ENCODE measurements at places on chromosomes 6 and 20.

DNA sequence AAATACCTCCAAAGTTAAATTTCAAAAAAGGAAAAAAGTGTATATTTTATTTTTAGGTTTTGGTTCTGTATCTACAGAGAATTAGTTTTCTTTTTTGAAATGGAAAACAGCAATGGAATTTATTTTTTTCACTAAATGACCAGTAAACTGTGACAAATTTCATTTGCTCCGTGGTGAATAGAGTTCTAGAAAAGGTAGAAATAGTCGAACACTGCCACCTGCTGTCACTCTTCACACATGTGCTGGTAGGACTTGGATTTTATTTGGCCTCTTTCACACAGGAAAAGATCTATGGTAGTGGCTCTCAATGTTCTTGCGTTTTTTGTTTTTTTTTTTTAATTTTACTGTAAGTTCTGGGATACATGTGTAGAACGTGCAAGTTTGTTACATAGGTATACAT is 312.5 kb downstream of the EYA4 start:
- peak; percentile 72 for DNase-seq
- no peaks in the 10 kb centered on the region for H3K36me3 ChIP-seq
- H3K27me3 ChIP-seq: no peaks in the 10 kb centered on the region
- no peak overlapping the region for H3K4me3 ChIP-seq
- no peak overlapping the region for H3K27ac ChIP-seq

- DNase-seq: peak; percentile 87
- peak overlapping the region; percentile 91 for H3K4me3 ChIP-seq
- H3K27me3 ChIP-seq: no peaks in the 10 kb centered on the region
- peaks cover 50% of the 10 kb centered on the region for H3K4me1 ChIP-seq
Measured at GRCh38 chr6:27873021-27873940, 38.9 kb downstream of the OR2B2 start.

DNA sequence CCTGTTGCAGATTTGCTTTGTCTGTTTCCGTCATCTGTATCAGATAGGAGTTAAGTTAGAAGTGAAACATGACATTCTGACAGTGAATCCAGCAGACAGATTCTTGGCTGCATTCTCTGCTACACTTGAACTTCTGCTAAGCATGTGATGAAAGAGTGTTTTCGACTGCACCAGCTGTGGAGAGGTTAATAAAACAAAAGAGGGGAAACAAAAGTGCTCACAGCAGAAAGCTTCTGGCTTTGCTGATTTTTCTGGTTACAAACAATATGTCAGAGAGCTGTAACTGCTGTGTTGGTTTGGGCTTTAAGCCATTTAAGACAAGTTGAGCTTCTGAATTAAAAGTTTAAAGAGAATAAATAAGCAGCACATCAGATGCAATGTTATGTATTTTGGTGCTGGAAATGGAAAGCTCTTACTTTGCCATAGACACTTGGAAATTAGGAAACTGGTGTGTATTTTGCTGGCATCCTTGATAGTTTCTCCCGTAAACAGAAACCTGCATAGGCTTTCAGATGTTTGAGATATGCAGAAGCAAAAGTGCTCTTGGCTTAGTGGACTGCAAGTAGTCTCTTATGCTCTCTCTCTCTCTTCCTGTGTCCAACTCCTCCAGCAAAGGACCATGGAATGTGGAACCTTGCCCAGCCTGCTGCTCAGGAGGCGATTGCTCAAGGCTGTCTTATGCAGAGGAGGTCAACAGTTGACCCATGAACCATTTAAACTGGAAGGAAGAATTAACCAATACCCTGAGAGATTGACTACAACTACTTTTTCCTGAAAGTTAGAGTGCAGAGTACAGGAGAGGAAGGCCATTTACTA is 104.9 kb downstream of the RPS12 start:
- no peaks in the 10 kb centered on the region for H3K36me3 ChIP-seq
- DNase-seq: no peak
- no peak overlapping the region for H3K27ac ChIP-seq

- peak; percentile 13 for DNase-seq
- no peak overlapping the region for H3K4me3 ChIP-seq
- no peaks in the 10 kb centered on the region for H3K4me1 ChIP-seq
- H3K27me3 ChIP-seq: no peaks in the 10 kb centered on the region
Measured at GRCh38 chr20:16517946-16518783, 55.1 kb downstream of the KIF16B start.

- no peak for DNase-seq
- no peaks in the 10 kb centered on the region for H3K27me3 ChIP-seq
- H3K36me3 ChIP-seq: no peaks in the 10 kb centered on the region
- no peak overlapping the region for H3K27ac ChIP-seq
Measured at GRCh38 chr6:149208134-149208601, 109.3 kb upstream of the TAB2 start.

DNA sequence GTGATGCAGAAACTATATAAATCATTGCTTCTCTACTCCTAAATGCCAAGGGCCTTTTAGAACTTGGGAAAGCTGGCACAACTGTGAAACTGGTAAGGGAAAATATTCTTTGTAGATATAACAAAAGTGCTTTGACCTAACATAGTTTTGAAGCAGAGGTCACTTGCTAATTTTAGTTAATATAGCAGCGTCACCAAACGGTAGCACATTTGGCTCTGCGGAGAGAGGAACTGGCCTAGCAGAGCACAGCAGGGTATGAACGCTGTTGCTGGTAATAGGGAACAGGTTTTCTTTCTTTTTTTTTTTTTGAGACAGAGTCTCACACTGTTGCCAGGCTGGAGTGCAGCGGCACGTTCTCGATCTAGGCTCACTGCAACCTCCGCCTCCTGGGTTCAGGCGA is 67.4 kb downstream of the ECT2L start:
- no peaks in the 10 kb centered on the region for H3K4me1 ChIP-seq
- no peaks in the 10 kb centered on the region for H3K27me3 ChIP-seq
- H3K36me3 ChIP-seq: no peaks in the 10 kb centered on the region
- H3K4me3 ChIP-seq: no peak overlapping the region

- no peak for DNase-seq
- H3K4me3 ChIP-seq: no peak overlapping the region
- H3K4me1 ChIP-seq: no peaks in the 10 kb centered on the region
- H3K36me3 ChIP-seq: no peaks in the 10 kb centered on the region
- H3K27me3 ChIP-seq: no peaks in the 10 kb centered on the region
Measured at GRCh38 chr6:39956936-39957335, 22.7 kb upstream of the MOCS1 start.

DNA sequence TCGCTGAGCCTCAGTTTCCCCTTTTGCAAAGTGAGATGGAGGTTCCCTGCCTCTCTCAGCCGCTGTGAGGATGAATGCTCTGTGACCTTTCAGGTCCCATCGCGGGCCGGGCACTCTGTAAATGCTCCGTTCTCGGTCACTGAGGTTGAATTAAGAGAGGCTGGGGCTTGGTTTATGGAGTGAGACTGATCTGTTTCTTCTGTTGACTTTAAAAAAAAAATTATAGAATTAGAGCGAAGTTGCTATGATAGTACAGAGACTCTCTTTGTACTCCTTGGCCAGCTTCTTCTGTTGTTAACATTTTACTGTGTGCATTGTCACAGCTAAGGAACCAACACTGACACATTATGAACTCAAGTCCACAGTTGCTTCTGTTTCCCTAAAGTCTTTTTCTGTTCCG is 64.4 kb downstream of the ADNP start:
- no peaks in the 10 kb centered on the region for H3K4me1 ChIP-seq
- H3K27me3 ChIP-seq: no peaks in the 10 kb centered on the region
- no peak overlapping the region for H3K27ac ChIP-seq
- H3K36me3 ChIP-seq: peaks cover 8% of the 10 kb centered on the region
- DNase-seq: no peak

GRCh38 chr20:21618759-21619416 is 86.6 kb upstream of the PAX1 start:
- H3K36me3 ChIP-seq: no peaks in the 10 kb centered on the region
- H3K4me3 ChIP-seq: no peak overlapping the region
- no peak for DNase-seq

DNA sequence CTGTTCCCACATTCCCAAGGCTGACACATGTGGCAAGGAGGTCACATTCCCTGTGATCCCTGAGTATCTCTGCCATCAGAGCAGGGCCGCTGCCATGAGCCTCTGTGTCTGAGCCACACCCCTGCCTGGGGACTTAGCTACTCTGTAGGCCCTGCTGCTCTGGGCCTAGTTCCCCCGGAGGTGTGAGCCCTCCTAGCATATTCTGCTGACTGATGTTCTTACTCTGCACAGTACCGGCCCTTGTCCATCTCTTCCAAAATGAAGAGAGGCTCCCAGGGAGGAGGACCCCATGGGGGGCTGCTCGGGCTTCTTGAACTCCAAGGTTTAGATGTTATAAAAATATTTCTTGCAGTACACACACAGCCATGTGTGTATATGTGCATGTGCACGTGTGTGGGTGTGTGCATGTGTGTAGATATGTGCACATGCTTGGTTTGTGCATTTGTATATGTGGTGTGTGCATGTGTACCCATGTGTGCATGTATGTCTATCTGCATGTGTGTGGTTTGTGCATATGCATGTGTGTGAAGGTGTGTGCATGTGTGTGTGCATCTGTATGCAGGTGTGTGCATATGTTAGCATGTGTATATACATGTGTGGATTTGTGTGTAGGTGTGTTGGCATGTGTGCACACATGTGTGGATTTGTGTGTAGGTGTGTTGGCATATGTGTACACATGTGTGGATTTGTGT is 101.2 kb downstream of the ERMARD start:
- no peaks in the 10 kb centered on the region for H3K27me3 ChIP-seq
- H3K4me1 ChIP-seq: no peaks in the 10 kb centered on the region
- H3K4me3 ChIP-seq: no peak overlapping the region
- no peak for DNase-seq
- no peaks in the 10 kb centered on the region for H3K36me3 ChIP-seq

- H3K4me3 ChIP-seq: peak overlapping the region; percentile 65
- no peaks in the 10 kb centered on the region for H3K36me3 ChIP-seq
- H3K4me1 ChIP-seq: peaks cover 21% of the 10 kb centered on the region
- no peak overlapping the region for H3K27ac ChIP-seq
- no peak for DNase-seq
Measured at GRCh38 chr20:3238616-3239025, 369 bp downstream of the SLC4A11 start.

DNA sequence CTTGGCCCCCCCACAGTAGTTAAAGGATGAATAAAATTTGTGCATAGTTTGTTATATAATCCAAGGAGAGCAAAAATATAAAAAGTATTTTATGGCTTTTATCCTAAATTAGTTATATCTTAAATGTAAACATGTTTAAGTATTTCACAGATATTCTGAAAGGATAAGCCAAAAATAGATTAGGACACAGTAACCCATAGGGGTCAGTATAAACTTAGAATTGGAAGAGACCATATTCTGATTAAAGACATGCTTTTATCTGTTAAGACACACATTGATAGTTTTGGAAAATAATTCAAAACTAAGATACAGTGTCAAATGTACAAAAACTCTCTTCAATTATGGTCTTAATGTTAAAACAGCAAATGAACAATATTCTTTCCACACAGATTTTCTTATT is 4.5 kb upstream of the SERINC1 start:
- no peaks in the 10 kb centered on the region for H3K27me3 ChIP-seq
- DNase-seq: peak; percentile 58
- no peak overlapping the region for H3K4me3 ChIP-seq

- no peaks in the 10 kb centered on the region for H3K36me3 ChIP-seq
- H3K4me1 ChIP-seq: no peaks in the 10 kb centered on the region
- no peak overlapping the region for H3K4me3 ChIP-seq
- no peak overlapping the region for H3K27ac ChIP-seq
Measured at GRCh38 chr6:12528136-12528535, 188.4 kb upstream of the PHACTR1 start.

DNA sequence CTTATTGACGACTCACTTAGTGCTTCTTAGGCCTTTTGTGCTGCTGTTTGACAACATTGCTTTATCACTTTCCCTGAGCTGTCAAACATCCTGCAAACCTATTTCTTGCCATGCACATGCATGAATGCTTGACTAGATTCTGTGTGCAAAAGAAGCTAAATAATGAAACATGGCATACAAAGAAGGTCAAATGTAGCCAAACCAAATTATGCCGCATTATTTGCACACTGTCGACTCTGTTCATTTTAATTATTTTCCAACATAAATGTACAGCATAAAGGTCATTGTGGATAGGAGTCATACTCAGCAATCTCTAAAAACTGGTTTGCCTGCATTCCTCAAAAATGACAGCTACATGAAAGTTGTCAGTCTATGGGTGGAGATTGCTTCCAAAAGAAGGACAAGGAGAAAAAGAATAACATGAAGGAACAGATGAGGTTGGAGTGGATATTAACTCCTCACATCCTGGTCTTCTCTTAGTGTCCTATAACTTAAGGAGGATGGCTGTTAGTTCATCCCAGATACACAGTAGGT is 123.1 kb upstream of the STXBP5 start:
- H3K27ac ChIP-seq: no peak overlapping the region
- H3K4me1 ChIP-seq: no peaks in the 10 kb centered on the region
- DNase-seq: no peak
- H3K36me3 ChIP-seq: no peaks in the 10 kb centered on the region

DNA sequence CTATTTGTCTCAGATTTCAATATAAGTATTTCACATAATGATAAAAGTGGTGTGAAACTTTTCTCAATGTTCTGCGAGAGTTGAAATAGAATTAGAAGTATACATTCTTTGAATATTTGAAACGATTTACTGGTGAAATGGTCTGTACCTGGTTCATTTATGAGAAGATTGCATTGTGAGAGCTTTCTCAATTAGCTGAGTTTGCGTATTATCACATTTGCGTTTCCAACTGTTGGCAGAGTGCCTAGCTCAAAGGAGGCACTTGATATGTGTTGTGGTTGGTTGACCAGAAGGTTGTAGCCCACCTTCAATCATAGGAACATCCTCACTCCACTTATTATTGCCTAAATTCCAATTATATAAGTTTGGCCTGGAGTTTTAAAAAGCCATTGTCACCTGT is 58.8 kb upstream of the EXOC2 start:
- no peak overlapping the region for H3K27ac ChIP-seq
- no peak for DNase-seq
- no peak overlapping the region for H3K4me3 ChIP-seq
- no peaks in the 10 kb centered on the region for H3K4me1 ChIP-seq

- H3K36me3 ChIP-seq: no peaks in the 10 kb centered on the region
- H3K4me1 ChIP-seq: no peaks in the 10 kb centered on the region
- DNase-seq: peak; percentile 34
- H3K4me3 ChIP-seq: no peak overlapping the region
- no peaks in the 10 kb centered on the region for H3K27me3 ChIP-seq
Measured at GRCh38 chr6:39377539-39377950, 55.0 kb upstream of the KCNK16 start.

DNA sequence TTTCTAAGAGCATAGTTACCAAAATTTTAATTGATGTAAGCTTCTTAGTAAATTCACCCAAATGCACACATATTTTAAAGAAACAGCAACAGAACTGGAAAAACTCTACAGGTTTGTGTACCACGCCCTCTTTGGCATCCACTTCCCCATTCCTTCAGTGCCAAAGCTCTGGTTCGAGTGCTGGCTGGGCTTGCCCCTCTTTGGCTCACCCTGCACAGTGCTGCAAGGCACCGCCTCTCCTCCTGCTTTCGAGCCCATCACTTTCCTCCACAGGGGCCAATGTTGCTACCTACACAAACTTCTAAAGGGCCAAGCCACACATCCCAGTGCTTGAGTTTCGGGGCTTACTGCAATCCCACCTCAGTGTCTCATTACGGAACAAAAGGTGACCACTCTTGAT is 9.6 kb downstream of the LRP11 start:
- no peak overlapping the region for H3K27ac ChIP-seq
- DNase-seq: peak; percentile 38
- H3K27me3 ChIP-seq: no peaks in the 10 kb centered on the region
- no peak overlapping the region for H3K4me3 ChIP-seq
- peaks cover 7% of the 10 kb centered on the region for H3K4me1 ChIP-seq
